ENCODE measurements at places on chromosomes 4 and X. TPM values are rescaled to one million over a fixed set of nuclear protein-coding genes. Genes with fewer than 3 reads are reported as not detected.

AWAT2 gene
- not detected for total RNA-seq

NLRP2B gene
- total RNA-seq = not detected

NAP1L3 gene
- total RNA-seq = 10.8 TPM

DUSP21 gene
- not detected for total RNA-seq

BEX5 gene
- 1.6 TPM for total RNA-seq

- H3K27me3 ChIP-seq = no peaks in the 10 kb centered on the region
- H3K36me3 ChIP-seq = no peaks in the 10 kb centered on the region
- no peak within 1 kb of the TSS for H3K27ac ChIP-seq
These were observed at the start of gene GLRA3 for GRCh38 chr4:174828845-174829701. Gene GLRA3, minus strand, starts transcription at chr4:174829247. Its CDS starts 436 bp downstream, at chr4:174828811.

- DNase-seq = no peak
- no peaks in the 10 kb centered on the region for H3K36me3 ChIP-seq
- H3K4me1 ChIP-seq = no peaks in the 10 kb centered on the region
- no peak overlapping the region for H3K4me3 ChIP-seq
These were observed 544.6 kb downstream of the IL15 start for GRCh38 chr4:142181021-142181420.

DNA sequence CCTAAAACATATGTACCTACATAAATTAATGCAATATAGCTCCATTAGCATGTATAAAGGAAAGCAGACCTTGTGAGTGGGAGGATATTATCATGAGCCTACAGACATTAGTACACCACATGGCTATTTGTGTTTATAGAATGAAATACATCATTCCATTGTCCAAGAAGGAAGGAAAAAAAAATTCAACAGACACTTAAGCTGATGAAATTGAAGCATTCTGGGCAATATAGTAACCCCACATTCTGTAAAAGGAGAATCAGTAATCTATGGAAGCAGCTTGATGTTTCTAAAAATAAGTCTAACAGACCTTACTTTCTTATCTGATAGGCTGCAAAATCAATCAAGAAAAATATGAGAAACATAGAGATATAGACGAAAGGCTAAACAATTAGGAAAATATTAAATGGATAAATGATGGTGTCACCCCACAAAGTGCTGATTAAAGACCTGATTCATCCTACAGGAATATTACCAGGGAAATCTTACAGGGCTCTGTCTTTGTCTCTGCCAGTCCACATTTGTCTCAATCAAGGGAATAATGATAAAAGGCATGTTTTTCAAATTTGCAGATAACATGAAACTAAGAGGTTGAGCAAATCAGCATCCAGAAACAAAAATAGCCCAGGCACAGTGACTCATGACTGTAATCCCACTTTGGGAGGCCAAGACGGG is 76.8 kb downstream of the COMMD8 start:
- H3K27me3 ChIP-seq = no peaks in the 10 kb centered on the region
- no peaks in the 10 kb centered on the region for H3K36me3 ChIP-seq
- peak; percentile 85 for DNase-seq
- H3K4me1 ChIP-seq = no peaks in the 10 kb centered on the region

- H3K36me3 ChIP-seq = no peaks in the 10 kb centered on the region
- no peak for DNase-seq
- H3K27ac ChIP-seq = no peak overlapping the region
- H3K4me1 ChIP-seq = no peaks in the 10 kb centered on the region
These were observed 212.3 kb upstream of the RPS6KA3 start for GRCh38 chrX:20479048-20479447.

DNA sequence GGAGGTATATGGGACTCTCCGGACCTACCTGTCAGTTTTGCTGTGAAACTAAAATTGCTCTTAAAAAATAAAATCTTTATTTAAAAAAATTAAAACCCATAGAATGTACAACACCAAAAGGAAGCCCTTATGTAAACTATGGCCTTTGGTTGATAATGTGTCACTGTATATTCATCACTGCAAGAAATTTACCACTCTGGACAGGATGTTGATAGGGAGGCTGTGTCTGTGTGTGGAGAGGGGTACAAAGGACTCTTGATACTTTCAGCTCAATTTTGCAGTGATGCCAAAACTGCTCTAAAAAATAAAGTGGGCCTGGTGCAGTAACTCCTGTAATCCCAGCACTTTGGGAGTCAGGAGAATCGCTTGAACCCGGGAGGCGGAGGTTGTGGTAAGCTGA is 2.9 kb upstream of the ZMYM3 start:
- no peak for DNase-seq
- no peak overlapping the region for H3K27ac ChIP-seq
- H3K4me1 ChIP-seq = peaks cover 9% of the 10 kb centered on the region
- H3K27me3 ChIP-seq = no peaks in the 10 kb centered on the region

DNA sequence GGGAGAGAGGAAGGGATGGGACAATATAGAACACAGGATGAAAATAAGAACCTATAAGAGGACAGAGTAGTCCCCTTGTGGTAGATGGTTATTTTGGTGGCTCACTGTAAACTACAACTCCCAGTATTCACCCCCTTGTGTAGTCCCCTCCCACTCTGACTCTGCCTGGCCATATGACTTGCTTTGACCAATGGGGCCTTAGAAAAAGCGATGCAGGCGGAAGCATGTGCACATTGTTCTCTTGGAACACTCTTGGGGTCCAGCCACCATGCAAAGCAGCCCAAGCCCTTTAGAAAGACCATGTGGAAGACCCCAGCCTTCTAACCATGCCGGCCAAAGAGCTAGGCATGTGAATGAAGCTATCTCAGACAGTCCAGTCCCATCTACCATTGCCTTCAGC is 415.0 kb downstream of the BCOR start:
- H3K4me1 ChIP-seq = no peaks in the 10 kb centered on the region
- H3K4me3 ChIP-seq = no peak overlapping the region
- H3K27me3 ChIP-seq = no peaks in the 10 kb centered on the region
- H3K36me3 ChIP-seq = no peaks in the 10 kb centered on the region

DNA sequence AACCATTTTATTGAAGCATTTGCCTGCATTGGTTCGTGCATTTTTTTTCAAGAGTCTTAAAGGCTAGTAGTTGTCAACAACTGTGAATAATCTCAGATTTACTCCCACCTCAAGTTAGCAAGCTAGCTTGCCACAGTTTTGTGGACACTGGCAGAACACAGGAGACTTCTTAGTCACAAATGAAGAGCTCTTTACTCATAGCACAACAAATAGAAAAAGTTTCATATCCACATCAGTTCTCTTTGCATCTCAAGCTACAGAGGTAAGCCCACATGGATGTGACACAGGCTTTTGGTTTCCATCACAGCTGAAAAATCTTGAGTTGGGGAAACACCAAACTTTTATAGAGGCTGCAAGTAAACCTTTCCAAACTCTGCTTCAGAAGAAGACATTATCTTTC is 2315.7 kb upstream of the TENM3 start:
- no peak for DNase-seq
- H3K4me1 ChIP-seq = no peaks in the 10 kb centered on the region
- no peak overlapping the region for H3K4me3 ChIP-seq
- no peak overlapping the region for H3K27ac ChIP-seq
- no peaks in the 10 kb centered on the region for H3K27me3 ChIP-seq

- H3K27ac ChIP-seq = no peak overlapping the region
- H3K4me3 ChIP-seq = no peak overlapping the region
- no peaks in the 10 kb centered on the region for H3K4me1 ChIP-seq
- no peaks in the 10 kb centered on the region for H3K36me3 ChIP-seq
These were observed 272.1 kb downstream of the RPA4 start for GRCh38 chrX:97155816-97156215.

- no peaks in the 10 kb centered on the region for H3K36me3 ChIP-seq
- H3K27ac ChIP-seq = no peak overlapping the region
- H3K27me3 ChIP-seq = no peaks in the 10 kb centered on the region
- H3K4me1 ChIP-seq = no peaks in the 10 kb centered on the region
- no peak overlapping the region for H3K4me3 ChIP-seq
These were observed 24.3 kb upstream of the PAK3 start for GRCh38 chrX:111071542-111072277.

DNA sequence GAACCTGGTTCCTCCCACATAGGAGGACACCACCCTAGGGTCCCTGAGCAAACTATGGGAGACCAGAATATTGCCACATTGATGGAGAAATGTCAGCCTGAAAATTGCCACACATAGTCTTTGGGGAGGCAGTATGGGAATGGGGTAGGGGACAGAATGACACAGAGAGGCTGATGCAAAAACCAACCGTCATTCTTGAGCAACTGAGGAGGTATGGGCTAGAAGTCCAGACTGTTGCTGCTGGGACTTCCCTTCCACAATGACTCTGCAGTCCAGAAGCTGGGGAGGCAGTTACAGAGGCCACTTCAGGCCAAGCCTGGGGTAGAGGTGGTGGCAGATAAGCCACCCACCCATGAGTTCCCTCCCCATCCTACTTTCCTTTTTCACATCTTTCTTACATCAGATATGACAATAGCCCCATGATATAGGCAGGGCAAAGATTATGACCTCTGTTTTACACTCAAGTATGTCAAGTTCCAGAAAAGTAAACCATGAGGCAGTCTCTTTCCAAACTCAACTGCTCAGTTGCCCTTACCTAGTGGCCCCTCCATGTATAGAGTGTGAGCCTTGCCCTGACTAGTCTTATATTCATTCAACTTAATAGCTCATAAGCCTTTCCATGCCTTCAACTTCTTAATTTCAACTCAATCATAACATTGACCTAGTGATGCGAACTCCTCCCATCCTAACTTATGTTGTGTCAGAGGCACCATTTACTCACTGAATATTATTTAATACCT is 41.7 kb downstream of the VSIG4 start:
- H3K27me3 ChIP-seq = no peaks in the 10 kb centered on the region
- H3K4me3 ChIP-seq = no peak overlapping the region
- DNase-seq = no peak
- H3K4me1 ChIP-seq = no peaks in the 10 kb centered on the region
- no peak overlapping the region for H3K27ac ChIP-seq

- no peaks in the 10 kb centered on the region for H3K4me1 ChIP-seq
- no peak for DNase-seq
- no peak overlapping the region for H3K27ac ChIP-seq
- H3K4me3 ChIP-seq = no peak overlapping the region
These were observed 79.2 kb upstream of the ACSL4 start for GRCh38 chrX:109812236-109812635.

DNA sequence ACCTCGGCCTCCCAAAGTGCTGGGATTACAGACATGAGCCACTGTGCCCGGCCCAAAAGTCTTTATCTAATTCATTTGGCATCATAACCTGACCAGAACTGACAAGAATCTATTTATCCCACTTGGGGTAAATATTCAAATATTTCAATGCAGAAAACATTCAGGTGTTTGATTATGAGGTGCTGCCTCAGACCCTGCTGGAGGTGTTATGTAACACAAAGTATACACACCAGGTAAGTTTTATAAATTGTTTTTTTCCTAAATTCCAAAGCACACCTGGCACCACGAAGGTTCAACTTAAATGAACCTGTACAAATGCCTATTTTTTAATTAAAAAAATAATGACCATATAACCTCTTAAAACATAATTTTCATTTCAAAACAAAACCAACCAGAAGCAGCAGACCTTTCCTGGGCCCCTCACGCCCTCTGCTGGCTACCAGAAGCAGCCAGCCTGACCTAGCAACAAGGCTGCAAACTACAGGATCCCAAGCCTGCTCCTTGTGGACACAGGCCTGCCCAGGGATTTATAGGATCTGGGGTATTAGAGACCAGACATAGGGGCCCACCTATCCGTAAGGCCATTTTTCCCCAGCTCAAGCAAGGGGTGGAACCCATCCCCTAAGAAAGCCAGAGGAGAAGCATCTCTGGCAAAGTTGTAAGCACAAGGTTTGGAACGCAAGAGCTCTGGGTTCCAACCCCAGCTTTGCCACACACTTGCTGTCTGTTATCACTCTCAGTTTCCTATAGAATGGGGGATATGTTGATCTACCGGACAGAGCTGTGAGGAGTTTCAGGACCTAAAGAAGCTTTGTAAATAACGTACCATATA is 11.7 kb downstream of the OTUD5 start:
- no peak overlapping the region for H3K27ac ChIP-seq
- DNase-seq = no peak
- no peak overlapping the region for H3K4me3 ChIP-seq

DNA sequence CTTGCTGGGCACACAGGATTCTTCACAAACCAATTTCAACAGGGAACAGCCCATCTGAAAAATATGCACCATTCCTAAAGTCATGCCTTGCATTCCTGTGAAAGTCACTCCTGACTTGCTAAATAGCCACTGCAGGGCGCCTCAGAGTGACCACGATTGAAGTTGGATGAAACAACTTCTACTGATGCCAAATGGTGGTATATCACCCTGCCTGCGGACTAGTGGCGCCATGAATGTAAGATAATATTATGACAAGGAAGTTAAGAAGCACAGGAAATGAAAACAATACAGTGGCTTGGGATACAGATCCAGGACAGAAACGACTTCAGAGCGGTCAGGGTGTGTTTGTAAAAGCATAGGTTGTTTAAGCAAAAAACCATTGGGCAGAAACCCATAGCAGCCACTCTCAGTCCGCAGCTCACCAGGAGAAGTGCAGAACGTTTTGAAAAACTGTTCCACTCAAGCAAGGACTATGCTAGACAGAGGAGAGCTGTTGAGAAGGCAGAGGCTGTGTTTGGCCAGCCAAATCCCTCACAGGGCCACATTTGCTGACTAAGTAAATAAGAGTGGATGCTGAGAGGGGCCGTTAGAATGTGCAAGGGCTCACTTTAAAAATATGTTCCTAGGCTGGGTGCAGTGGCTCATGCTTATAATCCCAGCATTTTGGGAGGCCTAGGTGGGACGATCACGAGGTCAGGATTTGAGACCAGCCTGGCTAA is 250.4 kb downstream of the PTTG2 start:
- no peaks in the 10 kb centered on the region for H3K36me3 ChIP-seq
- H3K27ac ChIP-seq = no peak overlapping the region
- peaks cover 10% of the 10 kb centered on the region for H3K4me1 ChIP-seq
- no peak overlapping the region for H3K4me3 ChIP-seq
- peaks cover 6% of the 10 kb centered on the region for H3K27me3 ChIP-seq
- DNase-seq = peak; percentile 40
